PC-3 (cell line): ENCODE measurements at places on chromosomes 13 and 19. TPM values are rescaled to one million over a fixed set of nuclear protein-coding genes. Genes with fewer than 3 reads are reported as not detected.

Gene ZNF563
- 1.1 and 2.1 TPM in 2 replicates for total RNA-seq

Gene GAPDHS
- not detected in 2 replicates for total RNA-seq

Gene CYTH2
- 50.5 and 58.6 TPM in 2 replicates for total RNA-seq

Gene NKPD1
- total RNA-seq = 0.75 and 1.1 TPM in 2 replicates

Gene MED4
- total RNA-seq = 11.6 and 19.0 TPM in 2 replicates

DNA sequence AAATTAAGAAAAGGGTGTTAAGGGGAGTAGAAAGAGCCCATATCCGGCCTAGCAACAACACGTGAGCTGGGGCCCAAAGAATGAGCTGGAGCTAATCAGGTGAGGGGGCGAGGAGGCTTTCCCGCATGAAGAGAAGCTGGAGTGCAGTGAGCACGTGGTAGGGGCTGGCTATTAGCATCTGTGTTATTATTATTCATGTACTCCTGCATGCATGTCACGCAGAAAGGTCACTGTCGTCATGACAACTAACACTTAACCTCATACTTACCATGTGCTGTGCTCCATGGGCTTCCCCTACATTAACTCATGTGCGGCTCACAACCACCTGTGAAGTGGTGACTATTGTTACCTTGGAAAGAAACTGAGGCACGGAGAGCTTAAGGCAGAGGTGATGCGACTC is 227.6 kb upstream of the UBL3 start:
- no peaks in the 10 kb centered on the region for H3K36me3 ChIP-seq
- no peaks in the 10 kb centered on the region for H3K27me3 ChIP-seq
- no peak overlapping the region for H3K27ac ChIP-seq
